Activated CD4-positive, alpha-beta T cell treated with anti-CD3 and anti-CD28 coated beads for 36 hours (primary cell): ENCODE measurements at places on chromosomes 12 and 14. TPM values are rescaled to one million over a fixed set of nuclear protein-coding genes. Genes with fewer than 3 reads are reported as not detected.

COX8C gene
- not detected for total RNA-seq

DNA sequence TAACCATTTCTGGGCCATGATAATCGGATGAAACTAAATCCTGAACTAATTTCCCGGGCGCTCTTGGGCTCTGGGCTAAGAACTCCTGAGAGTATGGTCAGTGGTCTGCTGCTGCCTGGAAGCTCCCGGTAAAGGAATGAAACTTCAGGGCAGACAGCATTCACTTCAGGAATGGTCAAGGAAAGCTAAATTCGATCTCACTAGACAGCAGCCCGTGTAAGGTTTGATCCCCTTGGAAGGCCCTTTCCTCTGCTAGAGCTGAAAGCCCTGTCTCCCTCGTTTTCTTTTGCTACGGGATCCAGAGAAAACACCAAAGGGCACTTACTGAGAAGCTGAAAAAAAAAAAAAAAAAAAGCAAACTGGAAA, 680 bp downstream of the ASB8 start:
- no peak for DNase-seq

DNA sequence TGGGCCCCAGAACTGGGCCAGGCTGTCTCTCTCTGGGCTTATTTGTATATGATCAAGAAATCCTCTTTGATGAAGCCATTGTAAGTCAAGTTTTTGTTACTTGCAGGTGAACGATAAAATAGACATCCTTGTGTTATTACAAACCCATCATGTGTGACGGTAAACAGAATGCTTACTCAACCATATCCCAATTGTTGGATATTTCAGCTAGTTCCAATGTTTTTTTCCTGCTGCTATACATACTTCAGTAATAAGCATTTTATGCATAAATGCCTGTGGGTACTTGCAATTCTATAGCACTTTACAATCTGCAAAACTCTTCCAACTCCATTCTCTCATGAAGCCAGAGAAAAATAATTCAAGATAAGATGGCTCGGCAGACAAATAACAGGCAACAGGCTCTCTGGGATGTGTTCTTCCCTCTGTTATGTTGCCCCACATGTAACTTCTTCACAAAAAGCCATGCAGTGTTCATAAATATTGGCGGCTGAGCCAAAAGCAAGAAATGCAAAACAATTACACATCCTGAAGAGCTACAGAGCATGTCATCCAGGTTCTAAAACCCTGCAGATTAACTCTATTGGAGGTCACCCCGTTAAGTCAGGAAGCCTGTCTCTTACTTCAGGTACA, 69.5 kb downstream of the CLMN start:
- no peak for DNase-seq

DNA sequence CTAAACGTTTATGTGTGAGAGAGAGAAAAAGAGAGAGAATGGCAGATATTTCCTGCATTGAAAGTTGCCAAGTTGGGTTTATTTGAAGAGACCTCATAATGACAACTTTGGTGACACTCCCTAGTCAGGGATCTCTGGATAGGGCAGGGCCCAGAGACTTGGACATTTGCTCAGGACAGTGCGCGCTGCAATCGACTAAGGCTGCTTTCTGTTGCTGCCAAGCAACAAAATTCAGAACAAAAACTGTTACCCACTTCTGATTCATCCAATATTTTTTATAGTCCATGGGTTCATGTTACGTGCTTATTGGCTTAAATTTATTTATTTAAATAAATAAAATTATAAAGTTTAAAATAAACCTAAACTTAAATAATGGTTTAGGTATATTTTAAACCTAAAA, 34.2 kb downstream of the PTGER2 start:
- DNase-seq, result no peak

- no peak for DNase-seq
Observed at GRCh38 chr12:12365446-12365802, 8.5 kb downstream of the BORCS5 start.

DNA sequence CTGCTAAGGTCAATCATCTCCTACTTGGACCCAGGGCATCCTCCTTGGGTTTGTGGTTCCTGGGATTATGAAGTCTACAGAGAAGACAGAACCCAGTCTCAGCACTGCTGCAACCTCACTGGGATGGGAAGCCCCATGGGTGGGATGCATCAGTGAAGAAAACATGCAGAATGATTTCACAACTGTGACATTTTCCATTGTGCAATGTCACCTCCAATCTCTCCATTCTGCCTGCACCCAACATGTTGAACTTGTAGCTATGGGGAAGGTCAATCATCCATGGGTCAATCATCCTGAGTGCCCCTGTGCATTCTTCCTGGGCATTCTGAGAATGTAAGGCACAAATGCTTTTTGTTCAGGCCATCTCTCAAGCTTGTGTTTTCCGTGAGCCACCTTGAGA, 1004.4 kb upstream of the TMEM132C start:
- no peak for DNase-seq
